ENCODE measurements at places on chromosomes 4 and X. TPM values are rescaled to one million over a fixed set of nuclear protein-coding genes. Genes with fewer than 3 reads are reported as not detected.

GRCh38 chr4:8260656-8261111 is 8.9 kb upstream of the HTRA3 start:
- DNase-seq: no peak

DNA sequence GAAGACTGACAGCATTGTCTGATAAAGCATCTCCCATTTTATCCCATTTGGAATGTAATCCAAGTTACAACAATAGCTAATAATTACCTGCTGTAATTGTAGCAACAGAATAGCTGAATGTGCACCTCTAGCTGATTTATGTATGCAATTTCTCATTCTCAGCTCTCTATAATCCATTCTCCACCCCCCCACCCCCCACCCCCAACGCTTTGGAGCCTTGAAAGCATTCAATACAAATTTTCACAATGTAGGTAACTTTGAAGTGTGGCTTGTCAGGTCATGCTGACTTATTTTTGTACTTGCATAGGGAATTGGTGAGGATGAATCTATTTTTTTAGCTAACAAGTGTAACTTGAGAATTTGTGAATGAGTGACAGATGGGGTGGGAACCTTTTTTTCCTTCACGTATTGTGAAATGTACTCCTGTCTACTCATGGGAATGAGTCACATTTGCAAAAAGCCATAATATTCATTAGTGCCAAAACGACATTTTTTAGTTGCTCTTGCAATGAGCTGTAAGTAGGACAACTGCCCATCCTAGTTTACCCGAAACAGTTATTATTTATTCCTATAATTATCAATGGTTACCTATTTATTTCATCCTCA is 159.3 kb downstream of the PALLD start:
- DNase-seq: no peak

Gene OCRL
- total RNA-seq: 1.9 TPM

DNA sequence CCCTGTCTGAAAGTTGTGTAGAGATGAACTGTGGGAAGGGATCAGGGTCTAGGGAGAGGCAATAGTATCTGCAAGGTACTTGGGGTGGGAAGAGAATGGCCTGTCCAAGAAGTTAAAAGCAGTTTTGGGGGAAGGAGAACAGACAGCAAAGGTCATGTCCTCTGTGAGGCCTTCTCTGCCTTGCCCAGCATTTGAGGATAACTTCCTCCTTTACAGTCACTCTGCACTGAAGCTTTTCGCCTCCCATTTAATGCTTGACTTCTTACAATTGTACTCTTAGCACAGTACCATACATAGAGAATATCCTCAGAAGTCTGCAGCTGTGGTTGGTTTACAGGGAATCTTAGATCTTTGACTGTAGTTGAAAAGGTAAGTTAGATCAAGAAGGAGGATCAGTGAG is 121.8 kb upstream of the AP1S2 start:
- no peak for DNase-seq

GRCh38 chr4:67762086-67762485 is 7.9 kb upstream of the GNRHR start:
- DNase-seq: no peak

- DNase-seq: no peak
Observed at GRCh38 chr4:138869165-138869564, 146.4 kb upstream of the NOCT start.

DNA sequence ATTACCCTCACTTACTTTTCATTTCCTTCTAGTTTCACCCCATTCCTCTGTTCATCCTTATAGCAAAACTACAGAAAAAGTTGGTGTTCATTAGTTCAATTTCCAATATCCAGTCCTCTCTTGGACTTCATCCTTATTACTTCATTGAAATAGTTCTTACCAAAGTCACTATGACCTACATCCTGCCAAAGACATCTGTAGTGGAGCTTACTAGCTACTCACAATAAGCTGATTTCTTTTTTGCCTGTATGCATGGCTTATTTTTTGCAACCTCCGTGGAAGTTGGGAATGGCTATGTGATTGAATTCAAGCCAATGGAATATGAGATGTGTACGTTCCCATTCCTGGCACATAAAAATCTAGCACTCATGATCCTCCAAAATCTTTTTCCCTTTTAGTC is 4.6 kb upstream of the CDKL2 start:
- DNase-seq: no peak

Gene CXCL11
- total RNA-seq: 0.18 TPM

DNA sequence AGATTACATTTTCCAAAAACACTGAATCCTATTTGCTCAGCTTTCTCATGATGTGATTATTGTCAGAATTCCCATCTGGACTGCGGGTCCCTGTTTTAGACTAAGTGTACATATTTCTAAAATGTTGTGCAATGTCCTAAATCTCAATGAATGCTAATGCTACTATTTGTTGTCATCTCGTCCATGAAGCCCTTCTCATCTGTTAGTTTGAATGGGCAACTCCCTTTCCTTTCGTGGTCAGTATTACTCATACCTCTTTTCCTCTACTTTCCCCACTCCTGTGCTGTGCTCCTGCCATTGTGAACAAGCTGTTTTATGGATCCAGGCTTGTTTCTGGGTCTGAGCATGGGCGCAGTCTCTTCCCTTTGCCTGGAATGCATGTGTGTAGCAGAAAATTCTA is 91.0 kb downstream of the MID1 start:
- DNase-seq: no peak

Gene GPR173
- not detected for total RNA-seq

- no peak for DNase-seq
Observed at GRCh38 chr4:106551724-106552123, 183.1 kb upstream of the GIMD1 start.

DNA sequence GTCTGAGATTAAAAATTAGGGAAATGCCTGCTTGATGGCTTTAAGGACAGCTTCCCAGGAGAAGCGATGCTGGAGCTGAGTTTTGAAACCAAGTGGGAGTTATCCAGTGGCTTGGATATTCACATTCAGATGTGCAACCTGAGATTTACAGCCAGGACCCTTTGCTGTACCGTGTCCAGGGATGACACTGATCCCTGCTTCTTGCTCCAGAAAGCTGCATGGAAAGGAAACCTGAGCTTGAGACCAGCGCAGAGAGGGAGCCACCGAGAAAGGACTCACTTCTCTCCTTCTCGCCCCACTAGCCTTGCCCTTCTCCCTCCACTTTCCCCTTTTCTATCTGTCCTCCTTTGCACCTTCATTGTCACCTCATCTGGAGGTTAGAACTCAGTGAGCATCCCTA is 254.5 kb upstream of the PPARGC1A start:
- DNase-seq: no peak

Gene LNX1
- total RNA-seq: not detected

- no peak for DNase-seq
Observed at GRCh38 chr4:78989697-78990270, 50.5 kb upstream of the PAQR3 start.

DNA sequence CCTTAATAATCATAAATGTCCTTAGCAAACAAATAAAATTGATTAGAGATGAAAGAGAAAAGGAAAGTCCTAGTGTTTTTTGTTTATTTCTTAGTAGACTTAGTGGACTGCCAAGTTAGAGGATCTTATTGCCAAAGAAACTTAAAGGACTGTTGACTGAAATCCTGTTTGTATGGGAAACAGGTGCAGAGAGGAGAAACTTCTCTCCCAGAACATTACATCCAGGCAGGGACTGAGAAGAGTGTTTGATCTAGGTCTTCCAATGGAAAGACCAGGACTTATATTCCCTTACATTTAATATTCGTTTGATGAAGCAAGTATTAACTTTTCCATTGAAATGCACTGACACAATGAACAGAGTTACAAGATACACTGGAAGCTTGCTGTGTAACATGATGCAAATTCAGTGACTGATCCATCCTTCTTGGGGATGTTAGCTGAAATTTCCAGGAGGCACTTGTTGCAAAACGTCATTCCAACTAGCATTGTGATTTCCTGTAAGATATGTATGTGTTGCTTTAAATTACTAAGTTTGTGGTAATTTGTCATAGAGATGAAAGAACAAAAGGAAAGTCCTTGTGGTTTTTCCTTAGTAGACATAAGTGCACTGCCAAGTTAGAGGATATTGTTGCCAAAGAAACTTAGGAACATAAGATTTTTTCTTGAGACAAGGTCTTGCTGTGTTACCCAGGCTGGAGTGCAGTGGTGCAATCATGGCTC is 505.6 kb downstream of the STIM2 start:
- DNase-seq: no peak

Gene ADH1C
- not detected for total RNA-seq

- no peak for DNase-seq
Observed at GRCh38 chr4:51859476-51860031, 16.6 kb downstream of the DCUN1D4 start.

GRCh38 chr4:107666134-107666533 is 53.9 kb downstream of the PAPSS1 start:
- no peak for DNase-seq

Measured in CD8-positive, alpha-beta memory T cell (primary cell).